PC-3 (cell line): ENCODE measurements at places on chromosomes 7 and 10.

GRCh38 chr10:76723844-76724243, 913.8 kb downstream of the KCNMA1 start:
- no peak for DNase-seq

- DNase-seq, result no peak
These were observed 7.4 kb upstream of the TRPV6 start for GRCh38 chr7:142892951-142893350.

- no peak for DNase-seq
These were observed 52.2 kb downstream of the IRF5 start for GRCh38 chr7:128989961-128990360.

DNA sequence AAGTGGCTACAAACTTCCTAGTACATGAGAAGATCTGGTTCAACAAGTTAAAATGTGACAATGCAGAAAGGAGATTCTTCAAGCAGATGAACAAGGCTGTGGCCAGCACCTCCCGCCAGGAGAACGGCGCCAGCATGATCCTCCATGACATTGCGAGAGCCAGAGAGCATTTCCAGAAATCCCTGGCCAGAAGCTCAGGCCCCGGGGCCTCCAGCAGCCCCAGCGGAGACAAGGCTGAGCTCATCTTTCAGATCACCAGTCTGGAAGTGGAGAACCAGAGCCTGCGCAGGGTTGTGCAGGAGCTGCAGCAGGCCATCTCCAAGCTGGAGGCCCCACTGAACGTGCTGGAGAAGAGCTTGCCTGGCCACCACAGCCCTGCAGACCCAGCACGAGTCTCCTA, 40.1 kb upstream of the ZNF273 start:
- DNase-seq, result no peak

DNA sequence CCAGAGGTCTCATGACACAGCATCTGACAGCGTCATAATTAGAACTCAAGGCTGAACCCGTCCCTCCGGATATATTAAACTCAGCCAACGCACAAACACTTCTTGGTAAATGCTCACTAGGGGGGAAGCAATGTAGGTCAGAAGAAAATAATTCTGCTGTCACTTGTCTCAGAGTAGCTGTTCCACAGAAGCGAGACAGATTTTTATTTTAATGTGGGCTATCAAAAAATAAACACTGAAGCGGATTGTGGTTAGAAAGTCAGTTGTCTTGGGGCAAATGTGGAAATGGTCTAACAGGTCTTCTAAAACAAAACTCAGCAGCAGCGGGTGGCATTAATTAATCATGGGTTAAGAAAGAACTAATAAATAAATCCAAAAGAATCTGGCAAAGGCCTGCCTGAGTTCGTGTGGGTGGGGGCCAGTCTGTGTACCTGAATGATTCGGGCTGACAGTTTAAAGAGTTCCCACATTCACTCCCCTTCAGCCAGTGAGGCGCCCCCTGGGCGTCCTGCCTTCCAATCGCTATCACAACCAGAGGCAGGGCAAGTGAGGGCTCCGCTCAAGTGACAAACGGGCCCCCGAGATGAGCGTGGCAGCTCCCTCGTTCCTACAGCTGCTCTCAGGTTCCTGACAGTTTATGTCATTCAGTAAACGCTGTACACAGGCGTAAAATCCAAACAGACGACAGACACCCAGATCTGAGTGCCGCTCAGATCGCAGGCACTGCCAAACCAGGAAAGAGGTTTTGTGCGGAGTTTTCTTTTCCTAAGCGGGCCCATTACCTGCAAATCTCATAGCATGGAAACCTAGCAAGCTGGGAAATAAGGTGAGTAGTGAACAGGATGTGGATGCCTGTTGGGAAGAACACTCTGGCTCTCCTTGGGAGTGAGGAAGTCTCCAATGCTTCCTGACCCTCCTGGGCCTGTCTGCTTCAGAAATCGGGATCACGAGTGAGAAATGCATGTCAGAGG, 52.9 kb downstream of the NRAP start:
- DNase-seq, result no peak
